LoVo (cell line): ENCODE measurements at places on chromosomes 7 and 10.

DNA sequence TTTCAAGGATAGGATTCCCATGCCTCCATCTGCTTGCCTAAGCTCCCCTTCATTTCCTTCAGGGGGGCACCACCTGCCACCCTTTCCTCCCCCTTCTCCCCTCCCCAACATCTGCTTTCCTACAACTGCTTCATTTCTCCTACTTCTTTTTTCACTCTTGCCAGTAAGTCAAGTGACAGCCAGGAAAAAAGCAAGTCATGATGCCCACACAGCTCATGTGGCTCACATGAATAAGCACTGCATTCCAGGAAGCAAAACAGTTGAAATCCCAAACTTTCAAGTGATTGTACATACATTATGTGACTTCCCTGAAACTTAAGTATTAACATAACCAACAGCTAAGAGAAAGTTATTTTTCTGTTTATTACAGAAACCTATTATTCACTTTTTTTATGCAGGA lies 78.6 kb downstream of the TNS3 start:
- DNase-seq: no peak

- DNase-seq: no peak
These were observed 292.5 kb downstream of the GALNT17 start for GRCh38 chr7:71424166-71425035.

GRCh38 chr7:158362912-158363905 lies 224.4 kb downstream of the PTPRN2 start:
- DNase-seq: no peak

- DNase-seq: no peak
These were observed 13.8 kb downstream of the TMEM120A start for GRCh38 chr7:75980430-75981202.

DNA sequence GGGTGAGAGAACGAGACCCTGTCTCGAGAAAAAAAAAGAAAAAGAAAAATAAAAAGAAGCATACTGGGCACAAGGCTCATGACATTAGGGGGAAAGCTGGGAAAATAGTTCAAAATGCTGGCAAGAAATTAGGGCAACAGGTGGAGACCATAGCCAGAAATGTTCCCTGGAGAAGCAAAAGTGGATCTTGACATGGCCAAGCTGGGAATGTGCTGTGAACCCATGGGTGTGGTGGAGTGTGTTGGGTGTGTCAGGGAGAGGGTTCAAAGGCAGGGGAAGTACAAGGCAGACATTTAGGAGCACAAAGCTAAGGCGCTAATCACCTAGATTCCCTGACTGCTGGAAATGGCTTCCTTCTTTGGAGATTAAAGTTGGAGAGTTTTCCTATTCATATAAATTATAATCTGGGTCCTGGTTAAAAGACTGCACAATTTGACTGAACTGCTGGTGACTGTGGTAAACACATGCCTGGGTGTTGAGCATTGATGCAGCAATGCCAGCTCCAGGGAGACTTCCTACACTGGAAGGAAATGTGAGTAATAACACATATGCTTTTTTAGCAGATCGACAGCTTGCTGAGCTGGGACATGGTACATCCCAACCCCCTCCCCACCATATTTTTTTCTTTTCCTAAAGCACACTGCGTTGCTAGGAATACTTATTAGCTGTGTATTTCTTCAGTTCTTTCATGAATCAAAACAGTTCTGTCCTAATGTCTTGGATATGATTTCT lies 70.1 kb upstream of the ARHGAP21 start:
- no peak for DNase-seq

- no peak for DNase-seq
These were observed 80.4 kb downstream of the NOC3L start for GRCh38 chr10:94282369-94282768.

- DNase-seq: no peak
These were observed 70.2 kb downstream of the KIAA1549 start for GRCh38 chr7:138911007-138911406.

DNA sequence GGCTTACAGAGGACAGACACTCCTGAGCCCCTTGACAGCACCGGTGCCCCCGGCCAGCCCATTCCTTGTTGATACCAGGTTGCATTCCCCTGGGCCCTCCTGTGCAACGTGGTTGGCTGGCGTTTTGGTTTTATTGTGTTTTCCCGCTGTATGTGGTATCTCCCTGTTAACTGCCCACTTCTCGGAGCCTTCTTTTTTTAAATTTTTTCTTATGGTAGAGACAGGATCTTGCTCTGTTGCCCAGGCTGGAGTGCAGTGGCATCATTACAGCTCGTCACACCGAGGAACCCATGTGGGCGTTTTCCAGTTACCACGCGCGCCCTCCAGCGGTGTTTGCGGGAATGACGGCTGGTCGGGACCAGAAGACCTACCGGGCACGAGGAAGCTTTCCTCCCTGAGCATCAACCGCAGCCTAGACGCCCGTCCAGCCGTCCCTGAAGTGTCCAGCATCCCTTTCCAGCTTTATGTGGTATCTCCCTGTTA lies 16.9 kb upstream of the ZFAND2A start:
- peak; percentile 49 for DNase-seq

DNA sequence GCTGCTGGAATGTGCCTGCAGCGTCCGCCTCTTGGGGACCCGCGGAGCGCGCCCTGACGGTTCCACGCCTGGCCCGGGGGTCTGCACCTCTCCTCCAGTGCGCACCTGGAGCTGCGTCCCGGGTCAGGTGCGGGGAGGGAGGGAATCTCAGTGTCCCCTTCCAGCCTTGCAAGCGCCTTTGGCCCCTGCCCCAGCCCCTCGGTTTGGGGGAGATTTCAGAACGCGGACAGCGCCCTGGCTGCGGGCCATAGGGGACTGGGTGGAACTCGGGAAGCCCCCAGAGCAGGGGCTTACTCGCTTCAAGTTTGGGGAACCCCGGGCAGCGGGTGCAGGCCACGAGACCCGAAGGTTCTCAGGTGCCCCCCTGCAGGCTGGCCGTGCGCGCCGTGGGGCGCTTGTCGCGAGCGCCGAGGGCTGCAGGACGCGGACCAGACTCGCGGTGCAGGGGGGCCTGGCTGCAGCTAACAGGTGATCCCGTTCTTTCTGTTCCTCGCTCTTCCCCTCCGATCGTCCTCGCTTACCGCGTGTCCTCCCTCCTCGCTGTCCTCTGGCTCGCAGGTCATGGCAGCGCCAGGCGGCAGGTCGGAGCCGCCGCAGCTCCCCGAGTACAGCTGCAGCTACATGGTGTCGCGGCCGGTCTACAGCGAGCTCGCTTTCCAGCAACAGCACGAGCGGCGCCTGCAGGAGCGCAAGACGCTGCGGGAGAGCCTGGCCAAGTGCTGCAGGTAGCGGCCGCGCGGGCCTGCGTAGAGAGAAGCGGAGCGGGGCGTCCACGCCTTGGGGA lies 645 bp downstream of the SLC26A4 start:
- peak; percentile 35 for DNase-seq

DNA sequence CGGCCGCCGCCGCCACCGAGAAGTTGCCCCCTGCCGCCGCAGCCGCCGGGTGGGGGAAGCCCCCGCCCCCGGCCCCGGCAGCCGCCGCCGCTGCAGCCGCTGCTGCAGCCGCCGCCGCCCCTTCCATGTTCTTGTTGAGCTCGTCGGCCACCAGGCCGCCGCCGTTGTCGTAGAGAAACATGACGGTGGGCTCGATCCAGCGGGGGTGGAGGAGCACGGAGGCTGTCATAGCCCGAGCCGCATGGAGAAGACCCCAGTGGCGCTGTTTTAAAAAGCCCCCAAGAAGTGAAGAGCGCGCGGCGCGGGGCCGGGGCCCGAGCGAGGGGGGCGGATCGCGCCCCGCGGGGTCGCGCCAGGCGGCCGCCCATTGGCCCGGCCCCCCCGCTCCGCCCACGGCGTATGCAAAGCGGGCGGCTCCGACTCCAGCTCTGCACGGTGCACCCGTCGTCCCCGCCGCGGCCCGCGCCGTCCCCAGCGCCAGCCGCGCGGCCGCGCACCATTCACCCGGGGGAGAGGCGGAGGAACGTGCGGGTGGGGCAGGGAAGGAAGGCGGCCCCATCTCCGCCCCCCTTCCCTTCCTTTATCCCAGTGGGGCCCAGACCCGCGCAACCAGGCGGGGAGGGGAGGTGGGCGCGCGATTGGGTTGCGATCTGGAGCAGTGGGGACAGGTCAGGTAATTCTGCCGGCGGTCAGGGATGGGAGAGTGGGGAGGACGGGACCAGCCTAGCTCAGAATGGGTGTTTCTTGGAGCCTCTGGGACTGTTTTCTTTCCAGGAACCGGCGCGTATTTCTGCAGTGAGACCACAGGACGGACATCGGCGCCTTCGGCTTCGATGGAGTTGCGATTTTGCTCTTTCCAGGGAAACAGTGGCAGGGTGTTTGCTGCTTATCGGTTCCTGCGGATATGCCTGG lies at the start of gene HOXA13:
Gene HOXA13 (minus strand): TSS at position 243 of the 912 bp plus-strand sequence. CDS start 14 bp downstream, at position 229.
- DNase-seq: peak; percentile 96

GRCh38 chr7:77247206-77247850 lies 47.7 kb upstream of the FGL2 start:
- DNase-seq: peak; percentile 77

- no peak for DNase-seq
These were observed 24.3 kb downstream of the PTPN12 start for GRCh38 chr7:77561352-77561751.

GRCh38 chr7:39985398-39985918 lies 35.4 kb downstream of the CDK13 start:
- no peak for DNase-seq

DNA sequence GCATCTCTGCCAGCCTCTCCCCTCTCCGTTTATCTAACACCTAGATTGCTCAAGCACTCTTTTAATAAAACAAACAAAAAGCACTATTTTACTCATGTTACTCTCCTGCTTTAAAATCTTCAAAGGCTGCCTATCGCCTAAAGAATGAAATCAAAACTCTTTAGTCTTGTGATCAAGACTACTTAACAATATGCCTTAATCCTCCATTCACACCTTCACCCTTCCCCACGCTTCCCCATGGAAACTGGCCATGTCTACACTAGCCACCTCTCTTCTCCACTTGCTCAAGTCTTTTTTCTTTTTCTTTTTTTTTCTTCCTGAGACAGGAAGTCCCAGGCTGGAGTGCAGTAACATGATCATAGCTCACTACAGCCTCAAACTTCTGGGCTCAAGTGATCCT lies 47.8 kb upstream of the TMEM213 start:
- no peak for DNase-seq

GRCh38 chr7:44076101-44076895 lies 6.0 kb downstream of the POLM start:
- no peak for DNase-seq

DNA sequence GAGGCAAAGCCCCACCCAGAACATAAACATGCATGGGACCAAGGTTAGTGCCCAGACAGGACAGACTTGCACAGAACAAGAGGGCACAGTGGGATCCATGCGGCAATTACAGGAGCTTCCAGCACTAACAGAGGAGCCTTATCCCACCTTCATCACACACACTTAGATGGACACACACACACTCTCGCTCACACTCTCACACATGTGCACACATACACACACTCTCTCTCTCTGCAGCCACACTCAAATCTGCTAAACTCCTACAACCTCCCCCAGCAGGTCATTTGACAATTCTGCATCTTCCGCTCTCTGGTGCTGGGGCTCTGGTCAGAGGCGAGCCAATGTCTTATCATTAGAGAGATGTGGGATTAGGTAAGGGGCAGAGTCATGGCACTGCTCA lies 120.5 kb downstream of the UBE2H start:
- no peak for DNase-seq

- no peak for DNase-seq
These were observed 7.5 kb downstream of the HOXA4 start for GRCh38 chr7:27123007-27123476.

- DNase-seq: peak; percentile 64
These were observed at the start of gene LANCL2 for GRCh38 chr7:55365205-55365674. Gene LANCL2, plus strand, starts transcription at chr7:55365337. Its CDS starts 689 bp downstream, at chr7:55366026.

- DNase-seq: no peak
These were observed 29.8 kb downstream of the BCAP29 start for GRCh38 chr7:107609811-107610261.

- DNase-seq: peak; percentile 56
These were observed 134.8 kb upstream of the SHH start for GRCh38 chr7:155947051-155947450.

DNA sequence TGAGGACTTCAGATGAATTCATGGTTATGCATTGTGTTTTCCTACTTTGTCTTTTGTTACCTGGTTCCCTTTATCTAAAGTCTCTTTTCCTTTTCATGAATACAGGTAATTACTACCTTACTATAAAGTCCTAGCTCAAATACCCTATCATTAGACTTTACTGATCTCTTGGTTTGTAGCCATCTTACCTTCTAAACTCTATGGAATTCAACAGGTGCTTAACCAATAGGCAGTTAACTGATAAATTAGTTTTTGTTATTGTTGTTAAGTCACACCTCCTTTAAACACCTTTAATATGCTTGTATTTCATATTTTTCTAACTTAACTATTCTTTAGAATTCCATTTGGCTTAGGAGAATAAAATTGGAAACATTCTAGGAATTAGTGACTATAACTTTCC lies 30.7 kb downstream of the PLCE1 start:
- DNase-seq: no peak

- DNase-seq: no peak
These were observed 19.6 kb downstream of the GIMAP4 start for GRCh38 chr7:150586785-150587152.

DNA sequence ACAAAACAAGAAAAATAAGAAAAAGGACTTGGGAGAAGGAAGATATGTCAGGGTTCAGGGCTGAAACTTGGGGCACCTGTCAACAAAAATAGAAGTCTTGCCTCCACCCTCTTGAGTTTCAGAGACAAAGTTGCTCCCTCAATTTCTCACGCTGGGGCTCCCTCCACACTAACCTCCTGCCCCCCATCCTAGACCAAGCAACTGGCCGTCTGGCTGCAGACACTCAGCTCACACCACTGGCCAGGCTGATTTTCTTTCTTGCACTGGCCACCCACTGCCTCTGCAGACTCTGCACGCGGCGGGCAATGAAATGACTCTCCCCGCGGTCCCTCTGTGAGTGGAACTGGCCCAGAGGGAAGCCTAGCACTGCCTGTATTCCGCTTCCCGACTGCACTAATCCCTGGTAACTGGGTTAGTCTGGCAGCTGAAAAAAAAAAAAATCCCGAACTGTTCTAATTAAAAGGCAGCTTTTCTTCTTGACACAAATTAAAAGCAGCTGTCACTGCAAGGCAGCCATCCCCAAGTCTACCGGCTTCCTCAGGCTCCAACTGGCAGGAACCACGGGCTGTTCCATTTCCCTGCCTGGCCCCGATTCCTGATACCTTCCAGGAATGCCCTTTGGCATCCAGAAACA lies 83.5 kb downstream of the SPDYE5 start:
- no peak for DNase-seq

DNA sequence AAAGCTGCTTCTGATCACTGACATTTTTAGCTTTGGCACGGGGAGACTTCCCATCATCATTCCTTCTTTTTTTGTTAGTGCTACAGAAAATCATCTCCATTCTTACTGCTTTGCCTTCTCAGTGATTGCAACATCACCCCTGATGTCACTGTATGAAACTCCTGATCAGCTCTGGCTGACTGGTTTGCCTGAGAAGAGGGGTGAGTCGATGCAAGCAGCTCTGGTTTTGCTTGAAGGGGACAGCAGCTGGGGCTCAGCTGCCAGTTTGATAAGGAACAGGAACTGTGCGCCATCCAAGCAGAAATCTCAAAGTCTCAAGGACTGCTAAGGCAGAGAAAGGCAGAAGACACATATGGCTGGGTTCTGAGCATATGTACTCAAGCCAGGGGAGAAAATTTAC lies 808.5 kb upstream of the CELF2 start:
- no peak for DNase-seq

GRCh38 chr7:5070206-5070605 lies 24.5 kb downstream of the RBAK start:
- no peak for DNase-seq

GRCh38 chr7:155255621-155256020 lies 42.1 kb upstream of the INSIG1 start:
- DNase-seq: no peak
